ENCODE measurements at places on chromosomes 1 and 21.
A peak's percentile ranks its signal among the peaks of the same experiment; 100 is the strongest.

DNA sequence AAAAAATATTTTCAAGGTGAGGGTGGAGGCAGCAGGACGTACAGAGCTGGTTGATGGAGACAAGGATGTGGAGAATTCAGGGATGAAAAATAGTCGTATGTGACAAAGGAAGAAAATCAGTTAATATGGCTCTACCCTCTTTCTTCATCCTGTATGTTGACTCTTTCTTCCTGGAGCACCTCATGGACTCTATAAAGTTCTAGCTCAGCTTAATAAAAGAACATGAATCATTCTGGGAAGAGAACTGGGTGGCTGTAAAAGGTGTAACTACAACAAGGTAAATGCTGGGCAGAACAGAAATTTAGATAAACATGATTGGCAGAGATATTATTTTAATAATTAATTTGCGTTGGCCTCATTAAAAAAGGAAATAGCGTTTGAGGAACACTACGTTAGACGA, 241.8 kb upstream of the MAP1LC3C start:
- DNase-seq = no peak

DNA sequence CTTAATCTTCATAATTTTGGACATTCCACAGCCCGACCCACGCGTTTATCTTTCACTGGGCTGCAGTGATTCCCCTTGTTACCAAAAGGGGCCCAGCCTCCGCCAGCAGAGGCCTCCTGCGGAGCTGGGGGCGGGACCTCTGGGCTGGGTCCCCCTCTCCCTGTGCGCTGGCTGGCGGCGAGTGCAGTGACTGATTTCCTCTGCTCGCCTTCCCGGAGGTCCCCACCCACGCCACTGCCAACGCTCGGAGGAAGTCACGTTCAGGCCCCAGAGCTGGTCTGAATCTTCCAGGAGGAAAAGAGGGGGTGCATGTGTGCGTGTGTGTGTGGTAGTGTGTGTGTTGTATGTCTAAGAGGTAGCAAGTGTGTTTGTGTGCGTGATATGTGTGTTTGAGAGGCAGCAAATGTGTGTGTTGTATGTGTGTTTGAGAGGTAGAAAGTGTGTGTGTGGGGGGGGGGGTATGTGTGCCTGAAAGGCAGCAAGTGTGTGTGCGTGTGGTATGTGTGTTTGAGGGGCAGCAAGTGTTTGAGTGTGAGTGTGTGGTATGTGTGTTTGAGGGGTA, 35.0 kb upstream of the JAK1 start:
- peak; percentile 94 for DNase-seq

- DNase-seq = no peak
Observed at GRCh38 chr1:11434501-11434900, 44.5 kb upstream of the DISP3 start.

DNA sequence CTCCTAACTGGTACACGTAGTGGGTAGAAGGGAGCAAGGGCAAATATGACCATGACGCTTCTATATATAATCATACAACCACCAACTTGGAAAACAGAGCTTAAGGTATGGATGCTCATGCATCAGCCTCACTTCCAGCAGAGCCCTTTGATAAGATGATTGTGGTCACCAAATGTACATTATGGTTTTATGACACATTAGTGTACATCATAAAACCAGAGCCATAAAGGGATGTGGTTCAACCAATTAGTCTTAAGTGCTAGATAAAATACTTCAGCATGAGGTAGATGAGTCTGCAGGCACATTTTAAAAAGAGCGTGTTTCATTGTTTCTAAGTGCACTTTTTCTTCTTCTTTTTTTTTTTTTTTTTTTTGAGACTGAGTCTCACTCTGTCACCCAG, 43.7 kb downstream of the NIBAN1 start:
- no peak for DNase-seq

DNA sequence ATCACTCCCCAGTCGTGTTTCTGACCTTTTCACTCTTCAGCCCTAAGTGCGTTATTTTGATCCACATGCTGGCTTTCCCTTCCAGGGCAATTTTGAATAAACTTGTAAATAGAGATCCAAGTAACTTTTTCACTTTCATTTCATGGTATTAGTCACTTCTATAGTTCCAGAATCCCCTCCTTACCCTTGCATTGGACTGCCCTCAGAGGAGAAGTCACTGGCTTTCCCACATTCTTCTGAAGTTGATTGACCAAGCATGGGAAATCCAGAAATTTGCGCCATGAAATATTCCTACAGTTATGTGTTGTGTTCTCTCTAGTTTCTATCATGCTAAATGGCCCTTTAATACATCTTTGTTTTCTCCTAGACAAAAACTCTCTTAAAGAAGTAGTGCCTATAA, 177.3 kb upstream of the GORAB start:
- no peak for DNase-seq

DNA sequence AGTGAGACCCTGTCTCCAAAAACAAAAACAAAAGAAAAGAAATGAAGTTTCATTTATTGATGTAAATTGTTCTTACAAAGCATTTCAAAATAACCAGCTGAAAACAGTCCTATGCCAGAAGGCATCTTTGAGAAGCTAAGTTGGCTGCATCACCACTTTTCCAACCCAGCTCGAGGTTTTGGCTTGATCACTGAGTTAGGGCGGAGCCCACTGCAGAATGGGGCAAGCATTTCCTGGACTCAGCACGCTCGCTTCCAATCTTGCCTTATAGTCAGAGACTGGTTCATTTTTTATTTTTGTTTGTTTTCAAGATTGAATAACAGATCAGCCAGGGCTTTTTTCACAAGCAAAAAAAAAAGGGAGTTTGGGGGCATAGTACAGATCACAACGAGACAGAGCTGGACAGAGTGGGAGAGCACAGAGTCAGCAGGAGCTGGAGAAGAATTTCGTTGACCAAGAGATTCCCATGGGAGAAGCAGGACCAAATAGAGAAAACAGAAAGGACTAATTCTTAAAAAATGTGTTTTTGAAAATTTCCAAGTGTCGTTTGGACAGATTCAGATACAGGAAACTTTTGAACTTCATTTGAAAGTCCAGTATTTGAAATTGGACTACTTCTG, 23.5 kb upstream of the COL6A1 start:
- DNase-seq = no peak

DNA sequence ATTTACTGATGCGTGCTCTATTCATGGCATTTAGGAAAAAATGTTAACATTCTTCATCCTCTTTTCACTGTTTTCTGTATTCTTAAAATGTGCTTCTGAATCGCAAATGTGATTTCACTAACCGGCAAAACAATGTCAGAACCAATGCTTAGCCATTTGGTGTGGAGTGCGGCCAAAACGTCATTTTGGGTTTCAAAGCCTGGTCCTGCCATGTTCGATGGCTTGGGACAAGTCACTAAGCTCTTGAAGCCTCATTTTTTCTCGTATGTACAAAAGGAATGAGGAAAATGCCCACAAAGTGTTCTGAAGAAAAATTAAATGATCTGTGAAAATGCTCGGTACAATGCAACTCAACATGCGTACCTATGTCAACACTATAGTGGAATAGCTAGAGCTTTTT, 175.3 kb downstream of the APP start:
- DNase-seq = no peak

- DNase-seq = peak; percentile 65
Observed at GRCh38 chr1:3028531-3029282, 7.4 kb downstream of the ACTRT2 start.

GRCh38 chr1:183734543-183735036, 70.3 kb upstream of the RGL1 start:
- DNase-seq = no peak

DNA sequence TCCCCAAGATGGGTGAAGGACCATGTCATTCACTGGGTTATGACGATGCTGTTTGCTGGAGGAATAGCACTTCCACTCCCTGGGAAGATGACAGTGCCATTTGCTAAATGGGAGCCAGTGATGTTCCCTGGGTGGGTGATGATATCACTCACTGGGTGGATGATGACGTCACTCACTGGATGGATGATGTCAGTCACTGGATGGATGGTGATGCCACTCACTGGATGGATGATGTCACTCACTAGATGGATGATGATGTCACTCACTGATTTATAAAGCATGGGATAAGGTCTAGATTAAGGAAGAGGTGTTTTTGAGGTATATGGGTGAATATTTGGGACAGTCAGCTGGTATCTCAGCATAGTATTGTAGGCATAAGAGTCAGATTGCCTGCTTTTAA, 457.2 kb downstream of the AJAP1 start:
- no peak for DNase-seq

GRCh38 chr1:4726620-4727341, 72.4 kb downstream of the AJAP1 start:
- DNase-seq = no peak

Measured in mesenteric fat pad (tissue), 1 donor.